ENCODE measurements at places on chromosomes 6 and 20.

- no peak for DNase-seq
These were observed 134.6 kb upstream of the EEF1E1 start for GRCh38 chr6:8236956-8237355.

GRCh38 chr6:1884313-1884712, 274.6 kb downstream of the FOXC1 start:
- no peak for DNase-seq

DNA sequence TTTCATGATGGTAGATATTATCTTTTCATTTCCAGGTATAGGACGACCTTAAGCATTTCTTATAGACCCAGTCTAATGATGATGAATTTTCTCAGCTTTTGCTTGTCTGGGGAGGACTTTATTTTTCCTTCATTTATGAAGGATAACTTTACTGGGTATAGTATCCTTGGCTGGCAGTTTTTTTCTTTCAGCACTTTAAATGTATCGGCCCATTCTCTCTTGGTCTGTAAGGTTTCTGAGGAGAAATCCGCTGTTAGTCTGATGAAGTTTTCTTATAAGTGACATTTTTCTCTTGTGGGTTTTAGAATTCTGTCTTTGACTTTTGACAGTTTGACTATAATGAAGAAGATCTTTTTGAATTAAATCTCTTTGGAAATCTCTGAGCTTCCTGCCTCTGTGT, 144.7 kb upstream of the SLC22A23 start:
- DNase-seq: no peak

- DNase-seq: no peak
These were observed 301.1 kb downstream of the EYA4 start for GRCh38 chr6:133542056-133542821.

DNA sequence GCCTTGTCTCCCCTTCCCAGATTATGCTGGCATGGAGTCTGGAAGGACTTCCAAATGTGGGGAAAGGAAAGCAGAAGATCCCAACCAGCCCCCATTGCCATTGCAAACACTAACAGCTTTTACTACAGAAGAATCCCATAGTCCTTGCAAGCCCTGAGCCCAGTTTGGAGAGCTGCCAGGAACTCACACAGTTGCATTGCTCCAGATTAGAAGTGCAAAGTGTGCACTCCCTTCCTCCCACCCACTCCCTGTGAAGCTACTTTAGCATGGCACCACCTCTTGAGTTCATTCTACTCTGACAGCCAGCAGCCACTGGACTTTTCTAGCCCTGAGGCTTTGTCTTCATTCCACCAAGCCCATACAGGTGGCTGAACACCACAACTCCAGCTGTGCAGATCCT, 67.6 kb downstream of the SLC22A2 start:
- DNase-seq: no peak

DNA sequence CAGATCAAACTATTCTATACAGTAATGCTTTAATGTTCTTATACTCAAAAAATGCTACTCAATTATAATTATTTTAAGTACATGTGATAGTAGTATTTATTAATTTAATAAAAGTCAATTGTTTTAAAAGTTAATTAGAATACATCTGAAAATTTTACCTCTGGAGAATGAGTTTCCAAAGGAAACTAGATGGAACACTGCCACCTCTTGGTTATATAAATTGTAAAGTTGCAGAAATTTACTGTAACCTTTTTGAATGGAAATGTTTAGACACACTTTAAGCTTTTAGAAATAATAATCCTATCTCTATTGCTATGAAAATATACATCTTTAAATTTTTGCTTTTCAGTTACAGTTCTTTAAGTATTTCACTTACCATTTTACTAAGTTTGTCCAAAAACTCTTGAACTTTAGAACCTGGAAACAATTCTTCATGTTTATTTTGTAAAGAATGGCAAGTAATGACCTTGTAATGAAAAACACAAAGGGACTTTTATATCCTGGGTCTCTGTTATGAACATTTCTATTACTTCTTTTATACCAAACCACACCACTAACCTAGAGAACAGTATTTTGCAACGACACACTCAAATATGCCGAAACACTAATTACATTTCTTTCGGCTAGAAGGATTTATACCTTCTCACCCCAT, 10.9 kb upstream of the BMP5 start:
- DNase-seq: no peak

DNA sequence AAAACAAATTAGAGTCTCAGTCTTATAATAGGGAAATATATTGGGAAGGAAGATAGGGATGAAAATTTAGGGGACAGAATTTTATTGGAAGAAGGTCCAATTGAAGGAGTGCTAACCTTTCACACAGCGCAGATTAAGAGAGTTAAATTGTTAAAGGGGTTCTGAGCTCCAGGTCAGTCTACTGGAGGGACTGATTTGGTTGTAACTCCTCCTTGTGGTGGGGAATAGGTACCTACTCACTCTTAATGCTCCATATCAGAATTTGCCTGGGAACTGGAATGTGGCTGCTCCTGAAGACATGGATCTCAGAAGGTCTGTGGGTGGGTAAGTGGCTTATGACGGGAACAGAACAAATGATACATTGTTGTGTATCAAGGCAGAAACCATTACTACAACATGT, 143.5 kb downstream of the FLRT3 start:
- DNase-seq: no peak

- DNase-seq: no peak
These were observed 787 bp upstream of the PLAGL1 start for GRCh38 chr6:144008846-144009245.

GRCh38 chr6:138572167-138572875, 73.0 kb upstream of the NHSL1 start:
- no peak for DNase-seq

GRCh38 chr20:59993736-59994430, 35.7 kb downstream of the CDH26 start:
- DNase-seq: no peak

GRCh38 chr20:23050076-23050838, 785 bp upstream of the THBD start:
- no peak for DNase-seq

- no peak for DNase-seq
These were observed 4.1 kb downstream of the RBM38 start for GRCh38 chr20:57395111-57395966.

DNA sequence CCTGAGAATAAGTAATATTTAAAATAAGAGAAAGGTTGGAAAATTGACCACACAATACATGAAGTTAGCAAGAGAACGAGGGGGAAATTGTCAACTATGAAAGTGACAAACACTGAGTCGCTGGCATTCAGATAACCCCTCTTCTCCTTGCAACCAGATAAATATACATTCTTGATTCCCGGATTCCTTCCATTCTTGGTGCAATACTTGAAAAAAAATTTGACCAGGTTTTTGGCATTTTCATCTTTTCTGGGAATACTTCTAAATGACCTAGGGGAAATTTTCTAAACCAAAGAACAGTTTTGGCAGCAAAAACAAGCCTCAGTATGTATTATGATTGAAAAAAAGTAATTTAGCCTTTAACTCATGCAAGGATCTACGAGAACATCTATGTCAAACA, 164.0 kb downstream of the PDE7B start:
- DNase-seq: no peak

DNA sequence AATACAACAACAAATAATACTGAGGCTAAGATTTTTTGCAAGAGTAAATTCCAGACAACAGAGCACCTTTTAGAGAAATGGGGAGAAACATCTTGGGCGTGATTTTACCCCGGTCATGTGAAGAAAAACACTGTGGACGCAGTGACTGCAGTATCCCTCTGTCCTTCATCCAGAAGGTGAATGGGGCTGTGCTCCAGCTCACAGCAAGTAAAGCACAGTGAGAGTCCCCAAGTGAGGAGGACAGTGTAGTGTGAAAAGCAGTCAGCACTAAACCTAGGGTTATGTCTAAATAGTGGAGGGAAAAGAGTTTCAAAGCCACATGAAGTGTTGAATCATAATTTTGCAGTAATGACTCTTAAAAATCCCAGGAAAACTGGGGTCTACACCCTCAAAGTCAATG, 338.4 kb downstream of the PACRG start:
- DNase-seq: no peak

DNA sequence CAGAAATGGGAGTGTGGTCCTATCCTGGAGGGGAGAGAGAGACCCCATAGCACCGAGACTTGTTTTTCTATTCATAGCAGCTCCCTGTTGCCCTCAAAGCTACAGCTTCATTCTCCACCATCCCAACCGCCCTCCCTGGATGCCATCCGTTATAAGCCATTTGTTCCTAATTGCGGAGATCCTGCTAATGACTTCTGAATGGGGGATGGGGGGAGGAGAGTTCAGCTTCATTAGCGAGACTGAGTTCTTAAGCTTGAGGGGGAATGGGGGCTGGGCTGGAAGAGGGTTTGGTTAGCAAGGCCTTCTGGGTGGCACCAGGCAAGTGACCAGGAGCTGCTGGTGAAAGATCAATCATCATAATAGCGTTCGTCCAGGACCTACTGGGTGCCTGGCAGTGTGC, 27.1 kb downstream of the FOXP4 start:
- no peak for DNase-seq

DNA sequence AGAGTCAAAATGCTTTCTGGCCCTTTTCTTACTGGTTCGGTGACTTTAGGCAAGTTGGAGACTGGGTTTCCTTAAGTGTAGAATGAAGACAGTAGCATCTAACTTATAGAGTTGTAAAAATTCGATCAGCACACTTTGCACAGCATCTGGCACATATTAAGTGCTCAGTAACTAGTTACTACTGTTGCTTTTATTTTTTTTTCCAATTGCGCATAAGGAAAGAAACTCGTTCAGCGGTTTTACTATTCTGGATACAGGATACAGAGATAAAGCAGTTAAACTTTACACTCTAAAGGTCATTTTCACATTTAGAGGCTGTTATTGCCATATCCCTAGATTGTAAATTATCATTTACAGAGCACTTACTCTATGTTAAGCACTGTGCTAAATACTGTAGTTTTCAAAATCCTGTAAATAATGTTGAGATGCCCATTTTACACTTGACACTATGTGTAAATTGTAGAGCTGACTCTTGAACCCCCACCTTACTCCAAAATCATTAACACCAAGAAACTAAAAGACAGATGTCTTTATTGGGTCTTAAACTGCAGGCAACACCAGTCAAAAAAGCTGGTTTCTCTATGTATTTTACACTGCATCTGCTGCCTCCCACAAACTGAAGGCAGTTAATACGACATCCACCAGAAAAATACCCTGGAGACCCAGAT, 886 bp downstream of the ROMO1 start:
- DNase-seq: no peak

- no peak for DNase-seq
These were observed 33.5 kb downstream of the ELOVL5 start for GRCh38 chr6:53315086-53315724.

- DNase-seq: no peak
These were observed 109.6 kb upstream of the RPS6KA2 start for GRCh38 chr6:166736634-166737033.

- no peak for DNase-seq
These were observed 70.4 kb downstream of the COL12A1 start for GRCh38 chr6:75135450-75135849.

DNA sequence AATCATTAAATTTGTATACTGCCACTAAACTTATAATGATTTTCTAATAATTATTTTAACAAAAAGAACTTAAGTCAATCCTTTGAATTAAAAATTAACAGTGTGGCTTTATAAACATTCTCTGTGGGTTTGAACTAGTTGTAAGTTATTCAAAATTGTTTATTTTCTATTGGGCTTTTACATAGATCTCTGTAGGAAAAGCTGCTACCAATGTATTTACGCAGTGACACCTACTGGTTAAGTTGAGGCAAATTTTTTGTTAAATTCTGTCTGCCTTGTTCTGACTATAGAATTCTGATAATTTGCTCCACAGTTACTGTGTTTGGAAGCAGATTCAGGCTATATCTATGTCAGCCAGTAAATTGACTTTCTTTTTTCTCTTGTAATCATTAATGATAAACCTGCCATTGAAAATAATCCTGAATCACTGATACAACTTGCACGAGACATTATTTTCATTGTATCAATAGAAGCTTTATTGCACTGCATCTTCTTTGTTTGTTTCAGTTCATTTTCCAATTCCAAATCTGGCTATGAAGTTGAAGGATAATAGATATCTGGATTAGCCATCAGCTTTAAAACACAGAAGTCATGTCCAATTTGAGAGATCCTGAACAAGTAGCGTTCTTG, 66.0 kb upstream of the UTRN start:
- DNase-seq: no peak

- no peak for DNase-seq
These were observed 1.5 kb upstream of the GOPC start for GRCh38 chr6:117603821-117604220.

- DNase-seq: no peak
These were observed 197.4 kb upstream of the MOCS1 start for GRCh38 chr6:40131675-40132074.

DNA sequence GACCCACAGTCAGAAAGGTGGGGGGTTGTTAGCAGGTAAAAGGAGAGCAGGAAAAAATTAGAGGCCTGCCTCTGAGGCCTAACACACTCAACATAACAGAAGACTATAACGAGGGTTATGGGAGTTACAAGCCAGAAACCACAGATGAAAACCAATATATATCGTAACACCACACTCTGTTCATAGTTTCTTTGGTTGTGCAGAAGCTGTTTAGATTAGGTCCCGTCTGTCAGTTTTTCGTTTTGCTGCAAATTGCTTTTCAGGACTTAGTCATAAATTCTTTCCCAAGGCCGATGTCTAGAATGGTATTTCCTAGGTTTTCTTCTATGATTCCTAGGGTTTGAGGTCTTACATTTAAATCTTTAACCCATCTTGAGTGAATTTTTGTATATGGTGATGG, 3.7 kb upstream of the MAP3K5 start:
- no peak for DNase-seq

- no peak for DNase-seq
These were observed 2.9 kb downstream of the FNDC1 start for GRCh38 chr6:159172091-159172491.

DNA sequence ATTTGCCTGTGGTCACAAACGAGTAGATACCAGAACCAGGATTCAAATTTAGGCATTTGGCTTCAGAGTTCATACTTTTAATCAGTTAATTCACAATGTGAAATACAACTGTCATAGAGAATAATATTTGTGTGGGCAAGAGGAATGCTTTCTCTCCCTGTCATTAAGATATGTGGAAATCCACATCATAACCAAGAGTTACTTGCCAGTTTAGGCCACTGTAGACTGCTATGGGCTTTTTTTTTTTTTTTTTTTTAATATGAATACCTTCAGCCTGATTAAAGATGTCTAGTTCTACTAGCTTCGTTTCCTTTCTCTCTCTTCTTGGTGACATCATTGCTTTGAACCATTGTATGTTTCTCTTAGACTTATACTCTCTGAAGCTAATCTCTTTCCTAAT, 244.9 kb downstream of the ZFAND3 start:
- DNase-seq: no peak

DNA sequence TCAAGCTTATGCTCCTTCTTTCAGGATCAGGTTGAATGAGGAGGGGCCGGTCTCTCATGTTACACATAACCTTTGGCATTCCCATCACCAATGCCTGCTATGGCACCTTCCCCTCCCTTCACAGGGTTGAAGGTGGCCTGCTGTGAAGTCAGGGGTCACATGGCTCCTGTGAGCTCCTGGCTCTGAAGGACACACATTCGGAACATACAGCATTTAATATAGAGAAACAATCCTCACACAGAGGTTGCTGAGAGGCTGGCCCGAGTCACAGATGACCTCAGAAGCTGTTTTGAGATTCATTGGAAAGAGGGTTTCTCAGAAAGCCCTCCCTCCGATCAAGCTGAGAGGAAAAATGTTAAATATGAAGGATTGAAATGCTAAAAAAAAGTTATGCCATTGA, 82.1 kb downstream of the PSMG4 start:
- no peak for DNase-seq

All from stimulated activated CD8-positive, alpha-beta memory T cell treated with anti-CD3 and anti-CD28 coated beads, Interleukin-15, amount 100 ng/mL, for 48 hours (primary cell).